HCT116 (cell line): ENCODE measurements at places on chromosomes 5 and 9.

DNA sequence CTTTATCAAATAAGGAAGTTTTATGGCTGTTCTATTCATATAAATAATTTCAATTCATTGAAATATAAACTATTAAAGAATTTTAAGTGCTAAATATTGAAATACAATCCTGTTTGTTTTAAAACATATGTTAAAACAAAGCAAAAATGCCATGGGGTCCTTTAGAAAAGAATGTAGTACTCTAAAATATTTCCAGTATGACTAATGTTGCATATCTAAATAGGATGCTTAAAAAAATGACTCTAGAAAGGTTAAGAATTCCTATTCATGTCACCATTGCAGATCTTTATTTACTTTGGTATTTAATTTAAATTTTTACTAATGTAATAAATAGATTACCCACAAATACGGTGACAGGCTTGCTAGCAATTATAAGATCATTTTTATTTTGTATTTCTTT lies 132.3 kb downstream of the ZNF608 start:
- DNase-seq: no peak

GRCh38 chr9:33157960-33158842 lies 8.9 kb downstream of the B4GALT1 start:
- no peak for DNase-seq

GRCh38 chr9:85727500-85727899 lies 14.3 kb downstream of the AGTPBP1 start:
- DNase-seq: no peak

- DNase-seq: peak; percentile 48
Observed at GRCh38 chr5:150001660-150002486, 1.3 kb downstream of the HMGXB3 start.

- DNase-seq: no peak
Observed at GRCh38 chr5:147611483-147611882, 101.6 kb upstream of the DPYSL3 start.

- peak; percentile 36 for DNase-seq
Observed at GRCh38 chr5:139181835-139182452, 16.2 kb downstream of the SIL1 start.

DNA sequence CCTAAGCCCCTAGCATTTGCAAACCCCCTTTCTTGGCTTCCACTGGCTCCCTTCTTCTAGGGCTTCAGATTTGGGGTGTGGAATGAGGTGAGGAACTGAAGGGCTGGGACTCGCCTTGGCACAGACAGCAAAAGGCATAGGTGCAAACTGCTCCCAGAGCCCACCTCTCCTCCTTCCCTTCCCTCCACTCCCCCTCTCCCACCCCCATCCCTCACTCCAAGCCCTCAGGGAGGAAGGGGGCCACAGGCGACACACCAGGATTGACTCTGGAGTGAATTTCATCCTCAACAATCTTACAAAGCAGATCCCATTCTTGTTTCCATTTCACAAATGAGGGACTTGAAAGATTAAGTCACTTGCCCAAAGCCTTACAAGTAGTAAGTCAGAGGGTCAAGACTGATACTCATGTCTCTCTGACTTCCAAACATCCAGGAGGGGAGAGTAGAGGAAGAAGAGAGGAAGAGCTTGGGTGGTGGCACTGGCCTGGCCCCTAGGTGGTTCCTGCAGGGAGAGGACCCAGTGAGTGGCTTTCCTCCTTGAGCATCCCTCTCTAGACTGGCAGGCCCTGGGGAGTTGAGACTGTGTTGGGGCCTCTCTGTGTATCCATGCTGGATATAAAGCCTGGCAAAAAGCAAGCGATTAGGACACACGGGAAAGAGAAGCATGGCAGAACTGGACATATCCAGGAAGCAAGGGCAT lies 193.1 kb downstream of the GABBR2 start:
- DNase-seq: no peak
